CD4-positive, alpha-beta T cell (primary cell): ENCODE measurements at places on chromosomes 2 and 18. TPM values are rescaled to one million over a fixed set of nuclear protein-coding genes. Genes with fewer than 3 reads are reported as not detected.

FAM117B gene
- 46.8 TPM for total RNA-seq

HRH4 gene
- total RNA-seq = 0.34 TPM

GRCh38 chr2:138421315-138421970, 80.1 kb upstream of the SPOPL start:
- no peak for DNase-seq

GRCh38 chr2:68700560-68700959, 34.1 kb upstream of the ARHGAP25 start:
- no peak for DNase-seq

DNA sequence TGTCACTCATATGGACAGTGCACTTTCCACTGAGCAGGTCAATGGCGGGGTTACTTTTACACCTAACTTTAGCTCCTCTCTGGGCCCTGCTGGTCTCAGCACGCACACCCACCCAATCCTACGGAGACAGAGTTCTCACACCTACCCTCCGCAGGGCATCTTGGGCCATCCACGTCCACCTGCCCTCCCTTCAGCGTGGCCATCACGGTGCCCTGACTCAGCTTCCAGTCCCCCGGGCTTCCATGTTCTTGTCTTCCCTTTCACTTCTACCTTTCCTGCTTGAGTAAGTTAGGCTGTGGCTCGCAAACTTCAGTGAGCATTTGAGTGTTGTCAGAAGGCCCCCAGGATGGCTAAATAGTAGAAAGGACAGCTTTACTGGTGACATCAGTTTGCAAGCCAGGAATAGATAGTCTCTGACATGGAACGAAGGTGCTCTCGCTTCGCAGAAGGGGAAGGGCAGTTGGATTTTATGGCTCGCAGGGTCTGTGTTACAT, 232.4 kb downstream of the SEPTIN10 start:
- no peak for DNase-seq

DNA sequence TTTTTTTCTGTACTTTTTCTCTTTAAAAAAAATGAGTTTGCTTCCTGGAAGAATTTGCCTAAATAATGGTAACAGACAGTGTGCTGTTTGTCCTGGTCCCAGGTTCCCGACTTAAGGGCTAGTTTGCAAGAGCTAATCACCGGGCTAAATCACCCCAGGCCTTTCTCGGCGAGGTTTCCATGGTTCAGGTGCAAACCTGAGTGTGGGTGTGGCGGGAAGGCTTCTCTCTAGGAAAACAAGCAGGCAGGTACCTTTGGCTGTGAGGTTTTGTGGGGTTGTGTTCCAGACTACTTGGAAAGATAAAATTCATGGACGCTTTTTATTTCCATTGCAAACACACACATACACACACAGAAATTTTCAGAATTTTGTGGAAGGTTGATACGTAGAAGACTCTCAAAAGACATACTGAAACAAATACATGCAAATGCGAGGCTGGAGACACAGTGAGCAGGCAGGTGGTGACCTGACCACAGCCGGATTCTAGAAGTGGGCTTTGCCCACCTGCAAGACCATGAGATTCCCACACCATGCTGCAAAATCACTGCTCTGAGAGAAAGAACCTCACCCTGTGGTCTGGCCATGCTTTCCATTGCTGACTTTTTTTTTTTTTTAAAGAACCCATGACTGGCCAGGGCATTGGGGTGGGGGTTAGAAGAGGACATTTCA, 815 bp downstream of the CNDP1 start:
- no peak for DNase-seq

STAT4 gene
- 83.0 TPM for total RNA-seq
